Bronchial smooth muscle cell (primary cell): ENCODE measurements at places on chromosomes 7 and 10. TPM values are rescaled to one million over a fixed set of nuclear protein-coding genes. Genes with fewer than 3 reads are reported as not detected.

Gene SYNPO2L
- not detected in 2 replicates for total RNA-seq

Gene PDAP1
- 29.8 and 31.1 TPM in 2 replicates for total RNA-seq

Gene CPSF4
- total RNA-seq = 26.5 and 27.6 TPM in 2 replicates

Gene ZPBP
- total RNA-seq = not detected in 2 replicates

Gene INHBA
- total RNA-seq = 5.0 and 7.9 TPM in 2 replicates

Gene ATG9B
- under 0.01 TPM in 2 replicates for total RNA-seq
